ENCODE measurements at places on chromosomes 7 and 10. TPM values are rescaled to one million over a fixed set of nuclear protein-coding genes. Genes with fewer than 3 reads are reported as not detected.

ZEB1 gene
- 91.6 TPM for total RNA-seq

- no peak for DNase-seq
Observed at GRCh38 chr7:100963386-100963785, 6.0 kb upstream of the MUC12 start.

GRCh38 chr7:43695365-43695764 lies 34.0 kb downstream of the COA1 start:
- no peak for DNase-seq

GPR22 gene
- total RNA-seq: not detected

- no peak for DNase-seq
Observed at GRCh38 chr10:3106928-3107425, 39.6 kb downstream of the PFKP start.

SORBS1 gene
- 2.1 TPM for total RNA-seq

BTBD16 gene
- not detected for total RNA-seq

DPP6 gene
- total RNA-seq: not detected

- no peak for DNase-seq
Observed at GRCh38 chr7:4399596-4399995, 282.5 kb upstream of the FOXK1 start.

GRCh38 chr10:31116226-31116625 lies 84.6 kb upstream of the ZNF438 start:
- no peak for DNase-seq

GRCh38 chr7:132575419-132575981 lies 770 bp downstream of the PLXNA4 start:
- DNase-seq: no peak

DNA sequence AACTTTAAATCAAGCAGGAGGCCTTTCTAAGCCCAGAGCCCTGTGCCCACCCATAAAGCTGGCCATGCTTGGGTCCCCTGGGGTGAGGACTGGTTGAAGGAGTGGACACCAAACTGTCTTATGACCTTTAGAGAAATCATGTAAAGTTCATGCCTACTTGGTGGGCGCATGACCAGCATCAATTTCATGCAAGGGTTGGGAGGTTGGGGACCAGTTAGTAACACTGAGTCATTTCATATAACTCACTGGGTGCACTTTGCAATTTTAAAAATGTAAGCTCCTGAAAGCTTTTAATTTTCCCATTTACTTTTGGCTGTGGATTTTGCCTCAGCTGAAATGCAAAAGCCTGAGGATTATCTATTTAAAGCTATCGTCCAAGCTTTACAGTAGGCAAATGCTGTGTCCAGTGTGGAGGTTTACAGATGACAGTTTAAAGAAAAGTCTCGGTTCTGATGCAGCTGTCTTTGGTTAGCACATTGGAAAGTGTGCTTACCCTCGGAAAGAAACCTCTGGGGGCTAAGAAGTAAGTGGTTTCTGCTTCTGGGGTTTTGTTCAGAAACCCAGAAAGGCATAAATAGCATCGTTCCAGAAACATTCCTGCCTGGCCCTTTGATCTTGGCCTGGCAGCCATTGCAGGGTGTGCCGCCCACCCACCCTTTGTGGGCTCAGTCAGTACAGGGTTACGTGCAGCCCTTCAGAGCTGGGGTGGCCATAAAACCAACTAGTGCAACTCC lies 48.8 kb upstream of the CHST15 start:
- no peak for DNase-seq

- DNase-seq: no peak
Observed at GRCh38 chr7:103996639-103997038, 7.2 kb upstream of the RELN start.

OR2A12 gene
- total RNA-seq: not detected

GRCh38 chr7:116782177-116782711 lies 80.1 kb upstream of the CAPZA2 start:
- DNase-seq: no peak

GRCh38 chr10:49033939-49034338 lies 81.4 kb downstream of the VSTM4 start:
- no peak for DNase-seq

- no peak for DNase-seq
Observed at GRCh38 chr10:97020452-97021400, 165.0 kb downstream of the SLIT1 start.

- DNase-seq: no peak
Observed at GRCh38 chr10:98676895-98677294, 230.2 kb upstream of the HPS1 start.

GRCh38 chr10:29392376-29393021 lies 103.6 kb downstream of the LYZL1 start:
- peak; percentile 18 for DNase-seq

AVPI1 gene
- 8.7 TPM for total RNA-seq

- no peak for DNase-seq
Observed at GRCh38 chr7:149223176-149223575, 16.3 kb upstream of the ZNF212 start.

OR2A7 gene
- total RNA-seq: 1.5 TPM

CC2D2B gene
- 0.25 TPM for total RNA-seq

DNA sequence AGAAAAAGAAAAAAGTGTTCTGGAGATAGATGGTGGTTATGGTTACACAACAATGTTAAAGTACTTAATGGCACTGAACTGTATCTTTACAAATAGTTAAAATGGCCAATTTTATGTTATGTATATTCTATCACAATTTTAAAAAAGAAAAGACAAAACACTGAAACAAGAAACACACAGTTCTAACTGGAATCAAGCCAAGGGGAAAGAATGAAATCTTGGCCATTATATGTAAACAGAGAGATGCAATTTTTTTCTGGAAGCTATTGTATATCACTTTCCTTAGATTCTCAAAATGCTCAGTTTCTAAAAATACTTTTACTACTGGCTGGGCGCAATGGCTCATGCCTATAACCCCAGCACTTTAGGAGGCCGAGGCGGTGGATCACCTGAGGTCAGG lies 4.1 kb downstream of the COA1 start:
- no peak for DNase-seq

KCP gene
- 0.53 TPM for total RNA-seq

GRCh38 chr7:43771128-43771527 lies 12.6 kb downstream of the BLVRA start:
- DNase-seq: no peak

- DNase-seq: peak; percentile 0
Observed at GRCh38 chr7:26398756-26399509, 107.3 kb downstream of the SNX10 start.

LIPF gene
- not detected for total RNA-seq

DNA sequence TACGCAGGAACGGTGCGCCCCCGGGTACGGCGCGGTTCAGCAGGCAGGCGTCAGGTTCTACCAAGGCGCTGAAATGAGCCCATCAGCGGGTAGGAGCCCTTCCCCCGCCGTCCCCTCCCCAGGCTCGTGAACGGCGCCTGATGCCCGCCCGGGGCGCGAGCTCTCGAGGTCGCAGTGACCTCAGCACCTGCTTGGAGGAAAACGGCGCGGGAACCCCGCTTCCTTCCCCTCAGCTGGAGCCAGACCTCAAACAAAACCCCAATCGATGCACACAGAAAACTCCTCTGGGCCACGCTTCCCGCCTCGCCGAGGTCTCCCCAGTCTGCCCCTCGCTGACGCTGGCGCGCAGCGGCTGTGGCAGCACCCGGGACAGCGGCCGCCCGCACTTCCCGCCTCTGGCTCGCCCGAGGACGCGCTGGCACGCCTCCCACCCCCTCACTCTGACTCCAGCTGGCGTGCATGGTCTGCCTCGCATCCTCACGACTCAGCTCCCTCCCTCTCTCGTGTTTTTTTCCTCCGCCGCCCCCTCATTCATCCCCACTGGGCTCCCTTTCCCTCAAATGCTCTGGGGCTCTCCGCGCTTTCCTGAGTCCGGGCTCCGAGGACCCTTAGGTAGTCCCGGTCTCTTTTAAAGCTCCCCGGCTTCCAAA lies 514 bp upstream of the GAD2 start:
- no peak for DNase-seq

- no peak for DNase-seq
Observed at GRCh38 chr10:131781076-131781475, 119.7 kb upstream of the PPP2R2D start.

DNA sequence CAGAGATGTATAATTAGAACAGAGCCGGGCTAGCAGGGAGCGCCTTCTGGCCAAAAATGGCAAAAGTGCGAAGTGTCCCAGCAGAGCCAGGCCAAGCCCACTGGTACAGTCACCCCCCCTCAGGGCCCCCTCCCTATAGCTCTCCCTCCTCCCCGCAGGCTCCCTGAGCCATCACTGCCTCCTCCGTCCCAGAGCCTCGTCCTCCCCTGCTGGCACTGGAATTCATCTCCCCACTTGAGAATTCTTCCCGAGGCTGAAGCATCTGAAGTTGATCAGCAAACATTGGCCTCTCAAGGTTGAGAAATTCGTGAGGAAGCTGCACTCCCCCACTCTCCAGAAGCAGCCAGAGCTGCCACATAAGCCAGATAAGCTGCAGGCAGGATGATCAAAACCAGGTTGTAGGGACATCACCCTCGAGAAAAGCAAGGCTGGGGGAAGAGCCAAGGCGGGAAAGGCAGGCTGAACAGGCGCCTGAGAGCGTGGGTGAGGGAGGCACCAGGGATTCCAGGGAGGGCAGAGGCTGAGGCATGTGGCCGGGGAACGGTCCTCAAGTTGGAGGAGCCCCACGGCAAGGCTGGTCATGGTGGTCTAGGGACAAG lies 23.4 kb downstream of the CAMK2G start:
- no peak for DNase-seq

GRCh38 chr10:106439366-106439765 lies 725.1 kb downstream of the SORCS1 start:
- no peak for DNase-seq

DNA sequence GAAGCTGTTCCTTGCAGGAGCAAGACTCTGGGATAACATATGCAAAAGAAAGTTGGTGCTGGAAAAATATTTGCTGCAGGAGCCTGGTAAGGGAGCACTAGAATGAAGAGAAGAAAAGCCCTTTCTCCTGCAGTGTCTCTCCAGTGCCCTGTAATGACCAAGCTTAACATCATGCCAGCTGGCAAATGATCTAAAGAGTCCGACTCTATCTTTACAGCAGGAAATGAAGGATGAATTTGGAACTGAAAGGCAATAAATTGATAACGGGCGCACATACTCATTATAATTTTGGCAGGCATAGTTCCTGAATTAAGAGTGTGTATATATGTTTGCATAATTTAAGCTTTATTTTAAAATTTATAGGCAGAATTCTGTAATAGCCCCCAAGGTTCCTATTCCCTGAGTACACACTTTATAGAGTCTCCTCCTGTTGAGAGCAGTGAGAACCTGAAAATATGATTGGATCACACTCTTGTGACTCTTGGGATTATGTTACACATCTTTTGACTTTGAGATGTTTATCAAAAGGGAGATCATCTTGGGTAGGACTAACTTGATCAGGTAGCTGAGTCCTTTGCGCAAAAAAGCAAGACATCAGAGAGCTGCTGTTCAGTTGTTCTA lies 299.0 kb upstream of the MBL2 start:
- no peak for DNase-seq

WDR91 gene
- 37.6 TPM for total RNA-seq

DNA sequence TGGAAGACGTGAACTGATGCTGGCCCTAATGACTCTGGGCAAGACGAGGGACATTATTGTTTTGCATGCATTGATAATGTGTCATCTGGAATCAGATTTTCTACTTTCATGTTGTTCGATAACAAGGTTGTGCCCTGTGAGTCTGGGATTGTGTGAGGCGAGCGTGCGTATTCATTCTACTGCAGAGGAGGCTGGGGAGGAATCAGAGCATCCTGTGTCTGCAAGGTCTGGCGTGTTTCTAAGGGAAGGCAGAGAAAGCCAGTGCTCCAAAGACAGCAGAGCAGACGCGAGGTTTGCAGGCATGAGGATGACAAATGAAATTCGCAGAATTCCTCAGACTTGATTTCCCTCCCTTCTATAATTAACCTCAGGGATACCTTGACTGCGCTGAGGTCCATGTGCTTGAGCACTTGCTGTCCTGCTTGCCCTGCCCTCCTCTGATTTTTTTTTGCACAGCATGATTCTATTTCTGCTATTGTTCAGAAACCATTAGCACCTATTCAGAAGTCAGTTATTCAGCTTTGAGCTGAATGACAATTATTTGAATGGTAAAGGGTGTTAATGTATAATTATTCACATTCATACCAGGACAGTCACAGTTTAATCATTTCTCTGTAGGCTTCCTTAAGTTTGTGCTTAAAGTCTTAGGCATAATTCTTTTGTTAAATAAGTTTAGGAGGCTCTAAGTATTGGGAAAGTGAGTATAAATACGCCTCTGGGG lies 233.6 kb downstream of the EBF3 start:
- no peak for DNase-seq

GRCh38 chr7:34165927-34166550 lies 260.7 kb downstream of the BMPER start:
- no peak for DNase-seq

DNA sequence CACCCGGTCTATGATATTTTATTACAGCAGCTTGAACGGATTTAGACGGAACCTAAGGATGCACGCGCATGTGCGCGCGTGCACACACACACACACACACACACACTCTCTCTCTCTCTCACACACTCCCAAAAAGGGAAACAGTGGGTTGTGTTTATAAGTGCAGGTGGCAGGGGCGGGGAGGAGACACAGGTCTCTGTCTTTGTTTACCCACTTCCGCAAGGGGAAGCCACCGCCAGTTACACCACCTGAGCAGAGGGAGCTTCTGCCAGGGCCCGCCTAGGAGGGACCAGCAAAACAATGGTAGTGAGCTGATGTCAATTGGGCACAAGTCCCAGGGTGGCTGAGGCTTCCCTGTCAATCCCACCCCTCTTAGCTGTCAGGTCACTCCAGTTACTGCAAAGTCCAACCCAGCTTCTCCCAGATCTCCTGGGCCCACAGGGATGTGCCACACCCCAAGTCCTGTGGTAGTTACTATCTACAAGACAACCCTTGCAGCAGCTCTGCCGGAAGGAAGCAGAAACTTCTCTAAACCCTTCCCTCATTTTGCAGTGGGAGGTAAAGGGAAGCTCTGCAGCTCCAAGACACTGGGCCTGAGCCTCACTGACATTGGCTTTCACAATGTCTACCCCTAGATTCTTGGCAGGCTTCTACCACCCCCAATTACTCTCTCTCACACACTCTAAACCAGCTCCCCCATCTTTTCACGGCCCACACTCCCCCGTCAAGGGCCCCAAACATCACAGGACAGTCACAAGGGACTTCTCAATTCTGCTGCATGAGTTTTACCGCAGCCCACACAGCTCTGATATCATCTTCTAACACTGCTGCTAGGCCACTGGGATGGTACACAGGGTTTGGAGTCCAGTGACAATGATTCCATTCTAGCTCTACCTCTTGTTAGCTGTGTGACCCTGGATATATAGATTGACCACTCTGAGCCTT lies 17.6 kb downstream of the ANXA11 start:
- peak; percentile 84 for DNase-seq

DNA sequence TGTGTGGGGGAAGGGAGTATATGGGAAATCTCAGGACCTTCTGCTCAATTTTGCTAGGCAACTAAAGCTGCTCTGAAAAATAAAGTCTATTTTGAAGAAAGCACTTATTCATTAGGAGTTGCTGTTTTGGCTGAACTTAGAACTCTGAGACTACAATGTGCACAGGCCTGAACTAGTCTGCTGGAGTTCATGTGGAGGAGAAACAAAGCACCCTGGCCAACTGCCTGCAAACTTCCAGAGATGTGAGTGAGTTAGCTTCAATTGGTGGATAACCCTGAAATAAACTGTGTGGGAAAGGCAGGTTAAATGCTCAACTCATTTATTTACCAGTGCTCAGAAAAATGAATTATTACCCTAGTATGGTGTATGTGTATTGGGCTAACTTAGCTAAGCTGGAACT lies 17.3 kb upstream of the FAM241B start:
- DNase-seq: no peak

- DNase-seq: no peak
Observed at GRCh38 chr7:121023194-121023593, 34.7 kb downstream of the CPED1 start.

Measured in T-cell (primary cell).